ENCODE measurements at places on chromosomes 12 and 14. TPM values are rescaled to one million over a fixed set of nuclear protein-coding genes. Genes with fewer than 3 reads are reported as not detected.

EAPP gene
- total RNA-seq: 38.9 TPM

DYNC1H1 gene
- total RNA-seq: 715 TPM

RNASE3 gene
- not detected for total RNA-seq

- H3K36me3 ChIP-seq: peaks cover 66% of the 10 kb centered on the region
- DNase-seq: peak; percentile 79
- H3K4me3 ChIP-seq: peak overlapping the region; percentile 57
- peaks cover 49% of the 10 kb centered on the region for H3K4me1 ChIP-seq
Observed at GRCh38 chr14:52873694-52874093, 77.2 kb downstream of the FERMT2 start.

DNA sequence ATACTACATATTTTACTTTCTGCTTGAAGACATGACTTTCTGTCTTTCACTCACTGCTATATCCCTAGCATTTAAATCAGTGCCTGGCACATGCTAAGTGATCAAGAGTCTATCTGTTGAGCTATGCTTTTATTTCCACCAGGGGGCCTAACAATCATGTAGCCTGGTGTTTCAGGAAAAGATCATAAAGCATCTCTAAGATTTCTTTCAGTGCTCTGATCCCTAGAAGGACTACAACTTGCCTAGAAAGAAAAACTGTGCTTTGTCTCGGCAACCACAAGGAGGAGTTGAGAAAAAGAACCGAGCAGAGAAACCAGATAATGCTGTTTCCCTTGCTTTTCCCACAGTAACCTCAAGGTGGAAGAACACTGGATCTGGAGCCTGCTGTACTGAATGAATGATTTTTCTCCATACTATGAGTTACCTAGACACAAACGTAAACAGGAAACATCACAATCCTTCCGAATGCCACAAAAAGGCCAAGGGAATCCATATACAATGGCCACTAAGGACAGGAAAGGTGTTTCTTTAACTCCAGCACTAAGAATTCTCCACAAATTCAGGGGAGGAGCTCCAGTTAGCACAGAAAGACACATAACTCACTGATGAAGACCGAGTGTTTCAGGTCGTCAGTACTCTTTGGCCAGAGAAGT lies 1.2 kb downstream of the CRY1 start:
- no peak overlapping the region for H3K27ac ChIP-seq
- no peaks in the 10 kb centered on the region for H3K27me3 ChIP-seq
- no peak overlapping the region for H3K4me3 ChIP-seq
- H3K4me1 ChIP-seq: no peaks in the 10 kb centered on the region
- DNase-seq: peak; percentile 91

DNA sequence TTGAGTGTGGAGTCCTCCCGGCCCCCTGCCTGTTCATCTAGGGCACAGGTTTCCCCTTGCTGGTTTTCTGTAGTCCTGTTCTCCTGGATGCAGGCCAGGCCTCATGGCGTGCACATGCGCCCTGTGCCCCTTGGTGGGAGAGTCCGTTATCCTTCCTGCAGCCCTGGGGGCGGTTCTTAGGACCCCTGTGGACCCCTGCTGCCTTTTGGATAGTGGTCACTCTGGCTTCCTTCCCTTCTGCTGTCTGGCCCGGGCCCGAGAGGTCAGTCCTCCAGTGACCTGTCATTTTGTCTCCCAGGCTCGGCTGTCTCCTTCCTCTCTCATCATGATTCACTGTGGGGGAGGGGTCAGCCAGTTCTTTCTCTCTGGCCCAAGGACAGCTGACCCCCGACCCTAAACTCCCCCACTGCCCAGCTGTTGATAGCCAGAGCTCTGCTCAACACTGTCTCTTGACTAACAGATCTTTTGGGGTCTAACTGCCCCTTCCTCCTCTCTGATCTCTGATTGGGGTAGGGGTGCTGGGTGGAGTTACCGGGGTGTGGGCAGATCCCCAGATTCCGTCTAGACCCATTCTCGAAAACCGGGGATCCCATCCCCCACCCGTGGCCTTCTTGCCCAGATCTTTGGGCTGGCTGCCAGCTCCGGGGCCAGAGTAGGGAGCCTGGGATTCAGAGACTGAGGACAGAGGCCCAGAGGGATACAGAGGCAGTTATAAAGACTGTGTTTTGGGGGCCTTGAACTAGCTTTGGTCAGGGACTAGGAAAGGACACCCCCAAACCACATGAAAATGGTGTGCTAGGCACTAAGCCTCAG lies 7.0 kb downstream of the CCND2 start:
- no peak overlapping the region for H3K4me3 ChIP-seq
- peaks cover 19% of the 10 kb centered on the region for H3K27me3 ChIP-seq
- DNase-seq: no peak
- no peak overlapping the region for H3K27ac ChIP-seq

GRCh38 chr14:69161590-69161989 lies 8.7 kb upstream of the DCAF5 start:
- H3K4me1 ChIP-seq: no peaks in the 10 kb centered on the region
- H3K27ac ChIP-seq: no peak overlapping the region
- no peaks in the 10 kb centered on the region for H3K36me3 ChIP-seq
- no peak overlapping the region for H3K4me3 ChIP-seq

- no peaks in the 10 kb centered on the region for H3K4me1 ChIP-seq
- peaks cover 23% of the 10 kb centered on the region for H3K27me3 ChIP-seq
- peaks cover 7% of the 10 kb centered on the region for H3K36me3 ChIP-seq
- no peak overlapping the region for H3K4me3 ChIP-seq
- no peak overlapping the region for H3K27ac ChIP-seq
Observed at GRCh38 chr14:104658325-104658712, 31.1 kb upstream of the INF2 start.

GRCh38 chr12:124548854-124549378 lies 18.5 kb downstream of the NCOR2 start:
- no peak overlapping the region for H3K27ac ChIP-seq
- H3K27me3 ChIP-seq: no peaks in the 10 kb centered on the region
- peaks cover 13% of the 10 kb centered on the region for H3K36me3 ChIP-seq
- peaks cover 14% of the 10 kb centered on the region for H3K4me1 ChIP-seq
- no peak overlapping the region for H3K4me3 ChIP-seq
